ENCODE measurements at places on chromosomes 6 and 20.

DNA sequence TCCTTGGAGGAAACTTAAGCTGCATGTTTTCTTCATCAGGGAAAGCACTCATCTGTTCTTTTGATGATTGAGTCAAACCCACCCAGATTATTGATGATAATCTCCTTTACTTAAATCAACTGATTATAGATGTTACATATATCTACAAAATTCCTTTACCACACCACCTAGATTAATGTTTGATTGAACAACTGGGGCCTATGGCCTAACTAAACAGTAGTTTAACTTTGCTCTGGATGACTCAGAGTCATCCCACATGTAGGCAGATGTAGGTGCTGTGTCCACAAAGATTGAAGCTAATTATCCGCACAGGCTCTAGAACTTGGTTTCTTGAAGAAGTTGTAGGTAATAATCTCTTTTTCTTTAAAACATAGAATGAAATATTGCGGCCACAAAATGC lies 42.2 kb downstream of the PKIB start:
- no peak for DNase-seq

- no peak for DNase-seq
These were observed 22.5 kb upstream of the C6orf58 start for GRCh38 chr6:127554435-127555006.

DNA sequence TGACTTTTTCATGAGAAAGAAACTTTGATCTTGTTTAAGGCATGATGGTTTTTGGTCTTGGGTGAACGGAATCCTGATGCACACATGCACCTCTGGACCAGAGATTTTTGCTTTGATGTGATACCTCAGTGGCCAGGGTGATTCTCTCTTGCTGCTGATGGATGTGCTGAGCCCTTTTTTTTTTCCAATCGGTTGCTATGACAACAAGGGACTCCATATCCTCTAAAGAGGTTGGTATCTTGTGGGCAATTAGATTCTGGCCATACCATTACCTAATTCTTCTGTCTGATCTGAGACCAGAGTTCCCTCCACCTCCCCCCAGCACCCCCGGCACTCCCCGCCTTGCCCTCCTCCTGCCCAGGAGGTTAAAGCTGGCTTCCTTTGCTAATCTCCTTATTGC lies 24.9 kb downstream of the PDYN start:
- DNase-seq: no peak

- no peak for DNase-seq
These were observed 33.6 kb upstream of the PREX1 start for GRCh38 chr20:48861444-48861843.

DNA sequence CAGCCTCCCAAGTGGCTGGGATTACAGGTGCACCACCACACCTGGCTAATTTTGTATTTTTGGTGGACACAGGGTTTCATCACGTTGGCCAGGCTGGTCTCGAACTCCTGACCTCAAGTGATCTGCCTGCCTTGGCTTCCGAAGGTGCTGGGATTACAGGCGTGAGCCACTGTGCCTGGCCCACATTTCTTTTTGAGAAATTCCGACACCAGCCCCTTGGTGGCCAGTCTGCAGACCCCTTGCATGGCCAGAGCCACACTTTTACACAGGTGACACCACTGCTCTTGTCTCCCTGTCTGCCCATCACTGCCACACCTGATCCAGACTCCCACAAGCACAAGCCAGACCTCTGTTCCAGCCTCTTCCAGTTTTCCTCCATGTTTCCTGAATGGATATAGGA lies 33.0 kb downstream of the SRSF3 start:
- no peak for DNase-seq

- DNase-seq: no peak
These were observed 28.5 kb upstream of the TMEM14A start for GRCh38 chr6:52642368-52642767.

DNA sequence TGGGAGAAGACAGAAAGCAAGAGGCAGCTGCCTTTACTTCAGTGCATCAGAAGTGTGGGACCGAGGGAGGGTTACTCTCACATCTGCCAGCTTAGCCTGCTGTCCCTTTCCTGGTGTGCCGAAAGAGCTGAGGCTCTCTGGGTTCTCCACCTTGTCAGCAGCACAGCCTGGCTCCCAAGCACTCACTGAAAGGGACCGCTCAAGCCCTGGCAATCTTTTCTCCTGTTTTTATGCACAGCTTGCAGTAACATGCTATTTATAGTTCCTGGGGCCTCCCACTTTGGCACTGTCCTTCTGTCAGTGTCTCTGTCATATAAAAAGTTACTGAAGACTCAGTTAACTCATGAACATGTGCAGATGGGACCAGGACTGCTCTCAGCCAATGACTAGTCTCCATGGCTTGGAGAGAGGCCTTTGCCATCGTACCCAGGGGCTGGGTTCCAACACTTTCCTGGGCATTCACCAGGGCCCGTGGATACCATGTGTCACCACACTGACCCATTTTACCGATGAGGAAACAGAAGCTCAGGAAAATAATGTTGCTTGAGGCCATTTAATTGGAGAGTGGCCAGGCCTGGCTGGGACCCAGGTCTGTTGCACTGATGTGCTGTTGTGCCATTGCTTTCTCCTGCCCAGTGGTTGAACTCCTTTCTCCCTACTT lies 46.2 kb downstream of the PANK2 start:
- DNase-seq: no peak

DNA sequence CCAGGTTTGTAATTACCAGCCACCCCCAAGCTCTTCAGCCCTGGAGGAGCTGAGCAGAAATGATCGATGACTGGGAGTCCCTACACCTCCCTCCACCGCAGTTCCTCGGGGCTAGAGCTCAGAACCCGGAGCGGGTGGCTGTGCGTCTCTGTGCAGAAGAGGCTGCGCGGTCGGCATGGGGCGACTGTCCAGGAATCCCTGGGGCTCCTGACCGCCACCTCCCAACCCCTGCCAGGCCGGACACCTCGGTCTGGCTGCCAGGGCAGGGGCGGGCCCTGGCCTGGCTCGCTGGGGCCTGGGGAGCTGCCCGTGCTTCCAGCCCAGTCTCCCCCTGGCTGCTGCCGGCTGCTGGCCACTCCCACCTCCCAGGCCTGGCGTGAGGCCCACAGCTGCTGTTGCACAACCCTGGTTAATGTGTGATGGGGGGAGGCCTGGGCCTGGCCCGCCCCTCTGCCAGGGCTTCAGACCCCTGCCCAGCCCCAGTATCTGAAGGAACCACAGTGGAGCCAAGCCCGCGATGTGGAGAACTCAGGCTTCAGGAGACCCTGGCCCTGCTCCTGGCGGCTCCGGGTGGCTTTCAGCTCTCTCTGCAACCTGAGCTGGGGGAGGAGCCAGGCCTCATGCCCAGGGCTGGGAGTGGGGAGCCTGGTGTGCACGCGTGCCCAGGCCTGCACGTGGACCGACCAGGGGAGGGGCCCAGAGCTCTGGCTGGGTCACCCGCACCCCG lies 1.2 kb downstream of the SLC2A4RG start:
- DNase-seq: no peak

GRCh38 chr20:4375881-4376280 lies 345.8 kb upstream of the PRND start:
- DNase-seq: no peak

DNA sequence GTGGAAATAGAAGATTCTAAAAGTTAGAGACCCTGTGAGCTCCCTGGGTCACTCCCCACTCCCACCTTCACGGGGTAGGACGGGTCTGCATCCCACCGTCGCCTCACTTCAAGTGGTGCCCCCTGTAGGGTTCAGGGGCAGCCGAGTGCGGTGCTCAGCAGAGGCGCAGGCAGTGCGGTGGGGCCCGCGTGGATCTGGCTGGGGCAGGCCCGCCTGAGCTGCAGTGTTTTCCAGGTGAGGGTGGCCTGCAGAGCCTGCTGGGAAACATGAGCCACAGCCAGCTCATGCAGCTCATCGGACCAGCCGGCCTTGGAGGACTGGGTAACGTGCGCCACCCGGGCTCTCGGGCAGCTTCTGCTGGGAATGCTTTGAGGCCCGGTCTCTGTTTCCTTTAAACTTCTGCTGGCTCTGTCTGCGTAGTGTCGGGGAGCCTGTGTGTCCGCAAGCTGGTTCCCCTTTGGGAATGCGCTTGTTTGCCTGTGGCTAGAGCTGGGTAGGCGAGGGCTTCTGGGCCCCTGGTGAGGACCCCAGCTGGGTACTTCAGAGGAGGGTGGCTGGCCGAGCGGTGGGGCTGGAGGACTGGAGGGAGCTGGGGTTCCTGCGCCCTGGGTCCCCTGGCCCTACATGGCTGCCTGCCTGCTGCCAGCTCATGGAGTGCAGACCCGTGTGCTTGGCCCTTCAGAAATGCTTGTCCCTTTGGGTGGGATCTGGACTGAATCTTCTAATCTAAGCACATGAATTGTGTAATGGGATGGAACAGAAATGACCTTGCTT lies 3.8 kb downstream of the ADRM1 start:
- no peak for DNase-seq

DNA sequence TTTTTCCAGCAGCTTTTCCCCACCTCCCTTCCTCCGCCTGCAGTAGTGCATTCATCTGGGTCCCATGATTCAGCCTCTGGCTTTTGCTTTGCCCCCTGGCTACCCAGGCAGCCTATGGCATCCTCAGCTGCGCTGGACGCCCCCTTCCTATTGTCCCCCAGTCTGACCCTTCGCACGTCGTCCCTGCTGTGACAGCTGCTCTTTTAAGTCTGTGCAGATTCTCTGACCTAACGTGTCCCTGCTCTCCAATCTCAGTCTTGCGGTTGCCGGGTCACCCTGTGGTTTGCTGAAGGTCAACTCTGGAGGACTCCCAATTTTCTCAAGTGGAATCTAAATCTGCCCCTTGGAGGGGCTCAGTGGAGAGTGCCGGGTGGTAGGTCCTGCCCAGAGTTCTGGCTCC lies 294.3 kb downstream of the CDC5L start:
- DNase-seq: no peak

GRCh38 chr6:42100029-42100901 lies 42.2 kb downstream of the C6orf132 start:
- no peak for DNase-seq
